ENCODE measurements at places on chromosomes 3 and 15.

GRCh38 chr3:153652076-153652475, 469.1 kb upstream of the ARHGEF26 start:
- DNase-seq = no peak

DNA sequence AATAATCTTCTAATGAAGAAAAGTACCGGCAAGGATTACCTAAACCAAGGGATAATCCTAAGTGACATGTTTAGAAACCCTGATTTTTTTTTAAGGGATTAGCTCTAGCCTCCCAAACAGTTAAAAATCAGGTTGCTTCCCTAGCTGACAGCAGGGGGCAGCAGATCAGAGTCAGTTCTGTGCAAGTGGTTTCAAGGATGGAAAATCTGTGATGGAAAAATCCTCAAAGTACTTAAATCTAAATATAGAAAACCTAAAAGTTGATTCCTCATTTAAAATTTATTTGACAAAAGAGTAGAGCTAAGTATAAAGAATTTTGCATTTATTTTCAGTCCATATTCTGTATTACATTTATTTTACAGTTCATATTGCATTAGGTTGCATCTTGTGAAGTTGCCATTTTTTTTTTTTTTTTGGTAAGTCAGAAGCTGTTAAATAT, 107.6 kb downstream of the PEX5L start:
- DNase-seq = peak; percentile 89

DNA sequence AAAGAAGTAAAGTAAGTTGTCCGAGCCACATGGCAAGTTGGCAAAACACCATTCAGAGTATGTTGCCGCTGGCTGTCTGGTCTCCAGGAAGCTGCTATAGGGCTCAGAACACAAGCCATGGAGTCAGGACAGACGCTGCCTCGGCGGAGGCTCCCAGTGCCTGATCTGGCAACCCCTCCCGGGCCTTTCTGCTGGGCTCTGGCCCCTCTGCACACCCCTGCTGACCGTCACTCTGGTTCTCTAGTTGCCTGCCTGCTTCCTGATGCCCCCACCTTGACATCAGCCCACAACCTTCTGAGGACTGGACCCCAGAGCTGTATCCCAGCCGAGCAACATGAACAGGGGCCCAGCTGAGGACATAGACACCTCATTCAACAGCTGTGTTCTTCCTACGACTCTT, 39.1 kb downstream of the MGLL start:
- DNase-seq = no peak

DNA sequence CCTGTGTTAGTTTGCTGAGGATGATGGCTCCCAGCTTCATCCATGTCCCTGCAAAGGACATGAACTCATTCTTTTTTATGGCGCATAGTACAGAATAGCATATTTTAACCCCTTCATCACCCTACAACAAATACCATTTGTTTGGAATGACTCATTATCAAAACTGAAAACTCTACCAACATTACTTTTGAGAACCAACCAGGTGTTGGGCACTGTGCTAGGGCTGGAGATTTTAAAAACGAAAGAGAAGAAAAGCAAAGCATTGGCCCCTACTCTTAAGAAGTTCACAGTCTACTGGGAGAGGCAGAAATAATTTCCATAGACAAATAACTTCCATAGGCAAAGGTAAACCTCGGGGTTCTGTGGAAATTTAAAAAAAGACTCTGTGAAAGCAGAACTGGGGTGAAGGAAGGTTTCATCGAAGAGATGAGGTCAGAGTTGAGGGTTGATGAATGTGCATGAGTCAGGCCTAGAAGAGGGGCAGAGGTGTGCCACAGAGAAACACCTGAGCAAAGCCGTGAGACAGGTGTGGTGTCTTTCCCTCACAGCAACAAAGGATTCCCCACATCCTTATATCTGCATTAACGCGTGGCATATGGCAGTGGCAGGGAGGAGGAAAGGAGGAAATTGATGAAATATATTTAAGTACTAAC, 51.0 kb downstream of the MCF2L2 start:
- DNase-seq = no peak

DNA sequence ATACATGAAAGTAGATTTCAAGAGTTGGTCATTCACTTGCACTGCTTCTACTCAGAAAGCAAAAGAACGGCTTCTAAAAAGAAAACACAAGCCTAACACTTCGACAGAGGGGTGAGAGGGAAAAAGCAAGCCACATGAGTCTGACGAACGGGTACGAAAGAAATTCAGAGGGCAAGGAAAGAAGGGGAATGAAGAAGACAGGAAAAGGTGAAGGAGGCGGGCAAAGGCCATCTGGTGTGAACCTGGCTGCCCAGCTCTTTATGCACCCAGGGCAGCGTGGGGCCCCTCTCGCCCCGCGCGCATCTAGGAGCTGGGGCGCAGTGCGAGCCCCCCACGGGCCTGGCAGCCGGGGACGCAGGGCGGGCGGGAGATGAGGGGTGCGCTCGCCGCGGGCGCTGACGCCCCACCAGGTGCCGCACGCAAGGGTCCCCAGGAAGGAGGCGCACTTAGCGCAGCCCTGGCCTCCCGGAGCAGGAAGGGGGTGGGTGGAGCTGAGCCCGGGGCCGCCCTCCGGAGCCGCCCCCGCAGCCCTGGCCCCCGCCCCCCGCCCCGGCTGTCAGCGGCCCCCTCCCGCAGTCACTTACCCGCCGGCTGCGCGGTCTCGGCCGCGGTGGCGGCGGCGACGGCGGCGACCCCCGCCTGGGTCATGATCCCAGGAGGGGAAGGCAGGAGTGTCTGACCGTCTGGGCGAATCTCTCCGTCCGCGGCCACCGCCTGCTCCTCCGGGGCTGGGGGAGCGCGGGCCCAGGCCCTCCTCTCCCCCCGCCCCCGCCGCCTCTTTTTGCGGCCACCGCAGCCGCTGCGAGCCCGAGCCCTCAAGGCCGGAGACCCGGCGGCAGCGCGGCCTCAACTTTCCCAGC, at the start of gene USF3:
Gene USF3, minus strand, starts transcription at position 857 of the 860 bp plus-strand sequence. CDS start 21,764 bp downstream, outside the sequence.
- peak; percentile 95 for DNase-seq

DNA sequence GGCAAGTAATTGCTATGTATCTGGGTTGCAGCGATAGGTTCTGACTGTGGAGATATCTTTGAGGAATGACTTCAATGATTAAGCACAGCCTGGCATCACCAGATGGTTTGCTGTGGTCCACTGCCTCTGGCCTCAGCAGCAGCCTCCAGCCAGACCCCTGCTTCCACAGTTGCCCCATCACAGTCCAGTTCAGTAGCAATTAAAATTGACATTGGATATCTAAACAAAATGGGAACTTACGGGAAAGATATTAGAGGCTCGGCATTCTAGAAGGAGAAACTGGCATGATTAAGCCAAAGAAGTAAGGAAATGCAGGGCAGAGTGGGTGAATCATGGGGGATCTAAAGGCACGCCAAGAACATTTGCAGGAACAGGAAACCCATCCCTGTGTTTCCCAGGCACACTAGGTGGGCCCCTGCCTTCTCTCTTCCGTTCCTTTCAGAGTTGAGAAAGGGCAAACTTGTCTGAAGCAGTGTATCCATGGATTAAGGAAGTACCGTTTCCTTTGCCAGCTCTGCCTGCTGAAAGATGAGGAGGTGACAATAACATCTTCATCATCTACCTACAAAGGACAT, 36.3 kb upstream of the SH3BP5 start:
- DNase-seq = no peak

All from Karpas-422 (cell line).